ENCODE measurements at places on chromosomes 6 and 20.
A peak's percentile ranks its signal among the peaks of the same experiment; 100 is the strongest.

DNA sequence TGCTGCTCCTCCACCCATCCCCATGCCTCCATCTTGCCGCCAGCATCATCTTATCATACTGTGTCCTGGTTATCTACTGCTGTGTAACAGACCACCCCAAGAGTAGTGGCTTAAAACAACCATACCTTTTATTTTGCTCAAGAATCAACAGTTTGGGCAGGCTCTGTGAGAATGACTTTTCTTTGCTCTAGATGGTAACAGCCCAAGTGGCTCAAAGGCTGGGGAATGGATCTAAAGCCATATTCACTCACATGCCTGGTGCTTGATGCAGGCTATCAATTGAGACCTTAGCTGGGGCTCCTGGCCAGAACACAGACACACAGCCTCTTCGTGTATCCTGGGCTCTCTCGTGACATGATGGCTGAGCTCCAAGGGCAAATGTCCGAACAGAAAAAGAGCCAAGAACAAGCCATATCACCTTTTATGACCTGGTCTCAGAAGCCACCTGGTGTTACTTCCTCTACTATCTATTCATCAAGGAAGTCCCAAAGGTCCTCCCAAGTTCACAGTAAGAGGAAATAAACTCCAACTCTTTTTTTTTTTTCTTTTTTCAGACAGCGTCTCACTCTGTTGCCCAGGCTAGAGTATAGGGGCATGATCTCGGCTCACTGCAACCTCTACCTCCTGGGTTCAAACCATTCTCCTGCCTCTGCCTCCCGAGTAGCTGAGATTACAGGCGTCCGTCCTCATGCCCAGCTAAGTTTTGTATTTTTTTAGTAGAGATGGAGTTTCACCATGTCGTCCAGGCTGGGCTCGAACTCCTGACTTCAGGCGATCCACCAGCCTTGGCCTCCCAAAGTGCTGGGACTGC lies 159.3 kb upstream of the JARID2 start:
- DNase-seq: no peak
- no peaks in the 10 kb centered on the region for H3K27me3 ChIP-seq
- no peaks in the 10 kb centered on the region for H3K4me1 ChIP-seq
- peak overlapping the region; percentile 88 for H3K27ac ChIP-seq
- H3K36me3 ChIP-seq: no peaks in the 10 kb centered on the region
- H3K4me3 ChIP-seq: no peak overlapping the region

- no peaks in the 10 kb centered on the region for H3K36me3 ChIP-seq
- H3K27me3 ChIP-seq: no peaks in the 10 kb centered on the region
- H3K4me3 ChIP-seq: no peak overlapping the region
- H3K27ac ChIP-seq: no peak overlapping the region
Observed at GRCh38 chr6:63887002-63887751, 251.6 kb downstream of the PHF3 start.

- no peaks in the 10 kb centered on the region for H3K27me3 ChIP-seq
- no peaks in the 10 kb centered on the region for H3K36me3 ChIP-seq
- no peak overlapping the region for H3K27ac ChIP-seq
- H3K4me3 ChIP-seq: no peak overlapping the region
Observed at GRCh38 chr6:160583794-160584193, 80.3 kb downstream of the LPA start.

DNA sequence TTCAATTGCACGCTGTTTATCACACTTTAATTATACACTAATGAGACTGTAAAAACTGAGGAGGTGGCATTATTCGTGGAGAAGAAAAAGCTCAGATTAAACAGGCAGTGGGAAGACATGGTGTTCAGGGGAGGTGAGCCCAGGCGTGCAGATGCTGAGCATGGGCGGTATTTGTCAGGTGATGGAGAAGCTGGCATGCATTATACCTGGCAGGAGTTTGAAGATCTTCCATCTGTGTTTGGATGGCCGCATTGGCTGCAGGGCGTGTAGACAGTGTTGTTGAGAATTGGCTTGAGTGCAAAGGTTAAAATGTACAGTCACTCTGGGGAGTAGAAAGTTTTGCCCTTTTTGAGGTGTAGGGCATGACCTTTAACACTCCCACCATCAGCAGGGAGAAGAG lies 213.8 kb downstream of the ERMARD start:
- no peak for DNase-seq
- no peaks in the 10 kb centered on the region for H3K4me1 ChIP-seq
- H3K27ac ChIP-seq: no peak overlapping the region
- H3K27me3 ChIP-seq: peaks cover 11% of the 10 kb centered on the region
- H3K36me3 ChIP-seq: no peaks in the 10 kb centered on the region

DNA sequence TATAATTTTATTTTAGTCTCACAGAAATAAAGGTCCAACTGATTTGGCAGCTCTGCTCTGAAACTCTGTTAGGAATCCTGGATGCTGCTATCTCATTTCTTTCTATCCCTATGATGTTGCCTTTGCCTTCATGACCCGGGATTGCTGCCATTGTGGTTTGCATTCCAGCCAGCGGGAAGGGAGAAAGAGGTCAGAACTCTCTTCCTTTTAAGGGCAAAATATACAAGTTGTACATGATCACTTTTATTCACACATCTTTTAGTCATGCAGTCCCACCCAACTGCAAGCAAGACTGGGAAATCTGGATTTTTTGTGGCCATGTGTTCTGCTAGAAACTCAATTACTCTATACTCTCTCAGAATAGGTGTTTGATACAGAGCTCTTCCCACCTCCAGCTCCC lies 263.1 kb upstream of the ZFP64 start:
- no peak overlapping the region for H3K27ac ChIP-seq
- no peaks in the 10 kb centered on the region for H3K27me3 ChIP-seq
- no peak overlapping the region for H3K4me3 ChIP-seq
- no peak for DNase-seq
- H3K36me3 ChIP-seq: no peaks in the 10 kb centered on the region

DNA sequence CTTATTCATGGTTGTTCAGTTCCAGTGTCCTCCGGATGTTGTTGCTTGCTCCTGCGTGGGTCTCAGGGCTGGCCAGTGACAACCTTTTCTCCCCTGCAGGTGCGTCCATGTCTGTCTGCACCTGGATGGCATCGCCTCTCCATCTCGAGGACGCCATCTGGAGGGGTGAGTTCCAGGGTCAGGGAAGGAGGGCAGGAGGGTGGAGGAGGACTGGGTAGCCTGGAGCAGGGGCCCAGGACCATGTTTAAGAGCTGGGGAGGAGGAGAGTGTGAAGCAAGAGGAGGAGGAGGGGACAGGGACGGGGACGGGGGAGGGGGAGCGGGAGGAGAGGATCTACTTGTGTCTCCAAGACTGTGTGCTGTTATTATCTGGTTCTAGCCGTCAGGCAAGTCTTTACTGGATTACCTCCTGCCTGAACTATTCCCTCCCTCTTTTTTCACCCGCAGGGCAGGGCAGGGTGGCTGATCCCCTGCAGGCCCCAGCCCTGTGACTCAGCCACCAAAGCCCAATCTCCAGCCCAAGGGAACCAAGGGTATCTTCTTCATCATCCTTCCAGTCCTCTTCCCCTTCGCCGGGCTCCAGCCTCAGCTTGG lies 32.2 kb upstream of the TULP1 start:
- H3K27ac ChIP-seq: no peak overlapping the region
- H3K4me1 ChIP-seq: no peaks in the 10 kb centered on the region
- no peaks in the 10 kb centered on the region for H3K27me3 ChIP-seq
- H3K4me3 ChIP-seq: no peak overlapping the region

- H3K36me3 ChIP-seq: no peaks in the 10 kb centered on the region
- DNase-seq: no peak
- peaks cover 70% of the 10 kb centered on the region for H3K27me3 ChIP-seq
- H3K4me1 ChIP-seq: peaks cover 58% of the 10 kb centered on the region
- no peak overlapping the region for H3K27ac ChIP-seq
Observed at GRCh38 chr6:3230256-3230882, 2.9 kb upstream of the TUBB2B start.

DNA sequence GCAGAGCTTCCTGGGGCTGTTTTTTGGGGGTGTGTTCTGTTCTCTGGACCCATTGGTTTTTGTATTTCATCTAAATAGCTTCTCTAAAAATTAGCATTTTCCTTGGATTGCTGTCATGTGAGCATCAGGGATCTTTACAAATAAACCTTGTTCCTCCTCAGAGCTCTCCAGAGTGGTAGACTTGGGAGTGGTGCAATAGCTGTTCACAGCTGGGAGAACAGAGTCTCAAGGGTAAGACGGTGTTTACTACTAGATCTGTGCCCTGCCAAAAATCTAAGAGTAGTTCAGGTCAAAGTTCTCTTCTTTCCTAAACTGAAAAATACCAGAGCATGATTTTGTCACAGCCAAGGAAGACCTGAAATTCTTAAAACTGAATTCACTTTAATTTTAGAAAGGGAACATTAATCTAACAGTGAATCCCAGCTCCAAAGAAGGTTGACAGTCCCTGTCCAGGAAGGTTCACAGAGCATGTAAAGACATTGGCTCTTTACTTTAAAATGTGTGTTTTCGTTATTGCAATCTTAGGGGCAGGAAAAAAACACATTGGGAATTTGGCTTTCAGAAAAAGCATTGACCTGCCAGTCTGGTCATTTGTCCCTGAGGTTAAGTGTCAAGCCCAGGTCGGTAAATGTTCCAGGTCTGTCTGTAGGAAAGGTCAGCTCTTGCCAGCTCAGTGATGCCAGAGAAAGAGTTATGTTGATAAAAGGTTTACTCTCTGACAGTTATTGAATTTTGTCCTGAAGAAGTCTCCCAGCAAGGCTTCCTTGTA lies 43.3 kb downstream of the VAPB start:
- DNase-seq: no peak
- no peak overlapping the region for H3K27ac ChIP-seq
- H3K4me3 ChIP-seq: no peak overlapping the region

DNA sequence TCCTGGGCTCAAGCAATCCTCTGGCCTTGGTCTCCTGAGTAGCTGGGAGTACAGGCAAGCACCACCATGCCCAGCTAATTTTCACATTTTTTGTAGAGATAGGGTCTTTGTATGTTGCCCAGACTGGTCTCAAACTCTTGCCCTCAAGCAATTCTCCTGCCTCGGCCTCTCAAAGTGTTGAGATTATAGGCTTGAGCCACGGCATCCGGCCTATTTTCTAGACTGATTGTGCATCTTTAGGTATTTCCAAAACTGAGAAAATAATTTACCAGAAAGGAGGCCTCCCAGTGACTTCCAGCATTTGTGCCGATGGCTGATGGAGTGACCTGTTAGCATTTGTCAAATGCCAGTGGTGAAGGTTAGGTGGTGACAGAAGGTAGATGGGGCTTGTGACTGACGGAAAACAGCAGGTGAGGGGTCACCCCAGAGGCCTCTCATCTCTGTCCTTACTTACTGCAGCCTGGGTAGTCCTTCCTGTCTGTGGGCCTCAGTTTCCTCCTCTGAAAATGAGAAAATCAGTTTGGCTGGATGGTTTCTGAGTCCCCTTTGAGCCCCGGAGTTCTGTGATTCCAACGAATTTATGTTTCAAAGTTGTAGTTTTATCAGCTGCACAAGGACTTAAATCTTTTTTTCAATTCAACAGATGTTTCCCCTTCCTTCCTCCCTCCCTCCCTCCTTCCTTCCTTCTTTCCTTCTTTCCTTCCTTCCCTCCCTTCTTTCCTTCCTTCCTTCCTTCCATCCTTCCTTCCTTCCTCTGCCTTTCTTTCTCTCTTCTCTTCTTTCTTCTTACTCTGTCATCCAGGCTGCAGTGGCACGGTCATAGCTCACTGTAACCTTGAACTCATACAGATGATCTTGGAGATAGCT lies 53.5 kb downstream of the TGM2 start:
- no peak overlapping the region for H3K27ac ChIP-seq
- no peak overlapping the region for H3K4me3 ChIP-seq
- no peak for DNase-seq

DNA sequence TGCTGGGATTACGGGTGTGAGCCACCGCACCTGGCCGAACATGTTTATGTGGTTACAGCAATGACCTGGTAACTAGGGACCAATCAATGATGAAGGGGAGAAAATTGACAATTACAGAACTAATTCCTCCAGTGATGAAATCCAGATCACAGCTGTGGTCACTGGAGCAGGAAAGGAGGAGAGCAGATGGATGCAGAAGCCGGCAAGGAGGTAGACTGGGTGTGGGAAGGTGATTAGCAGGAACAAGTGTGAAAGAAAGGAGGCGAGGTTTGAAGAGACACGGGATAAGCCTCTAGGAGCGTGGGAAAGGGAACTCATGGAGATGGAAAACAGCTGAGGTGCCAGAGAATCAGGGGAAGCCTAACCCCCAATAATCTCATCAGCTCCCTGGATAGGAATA lies 17.2 kb upstream of the SPAG4 start:
- H3K27me3 ChIP-seq: peaks cover 12% of the 10 kb centered on the region
- no peak overlapping the region for H3K27ac ChIP-seq
- H3K4me3 ChIP-seq: no peak overlapping the region
- no peak for DNase-seq

Data from CD8-positive, alpha-beta memory T cell (primary cell).